GM12865 (cell line): ENCODE measurements at places on chromosomes 3 and 15.
A peak's percentile ranks its signal among the peaks of the same experiment; 100 is the strongest.

DNA sequence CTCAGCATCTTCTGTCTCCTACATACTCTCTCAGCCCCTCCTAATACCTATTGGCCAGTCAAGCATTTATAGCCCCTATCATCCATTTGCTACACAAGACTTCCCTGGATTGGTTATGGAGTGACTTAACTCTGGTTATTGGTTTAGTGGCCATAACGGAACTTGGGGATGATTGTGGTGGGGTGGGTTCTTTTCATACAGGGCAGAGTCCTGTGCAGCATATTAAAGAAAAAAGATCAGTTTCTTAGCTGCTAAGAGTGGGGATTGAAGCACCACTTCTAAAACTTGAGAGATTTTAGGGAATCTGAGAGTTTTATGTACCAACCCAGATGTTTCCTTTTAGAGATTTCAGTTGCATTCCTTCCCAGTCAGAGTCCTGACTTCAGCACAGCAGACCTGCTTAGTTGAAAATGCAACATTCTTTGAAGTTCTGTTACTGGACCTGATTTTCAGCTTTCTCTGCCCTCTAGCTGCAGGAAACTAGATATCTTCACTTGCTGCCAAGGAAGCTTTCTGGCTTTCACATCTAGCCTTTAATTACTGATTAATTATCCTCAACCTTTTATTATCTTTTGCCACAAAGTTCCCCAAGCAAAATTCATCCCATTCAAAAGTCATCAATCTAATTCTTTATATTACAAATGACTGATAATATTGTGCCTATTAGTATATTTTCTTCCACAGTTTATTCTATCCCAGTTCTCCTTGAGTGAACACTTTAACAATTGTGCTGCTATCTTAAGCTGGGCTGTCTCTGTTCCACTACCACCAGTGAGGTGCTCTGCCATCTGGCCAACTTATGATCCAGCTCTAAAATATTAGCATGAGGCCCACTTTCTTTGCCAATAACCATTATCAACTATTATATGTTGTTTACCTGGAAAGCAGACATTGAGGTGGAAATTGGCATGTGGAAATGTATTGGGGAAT is 906.0 kb upstream of the ALCAM start:
- peak; percentile 13 for DNase-seq

DNA sequence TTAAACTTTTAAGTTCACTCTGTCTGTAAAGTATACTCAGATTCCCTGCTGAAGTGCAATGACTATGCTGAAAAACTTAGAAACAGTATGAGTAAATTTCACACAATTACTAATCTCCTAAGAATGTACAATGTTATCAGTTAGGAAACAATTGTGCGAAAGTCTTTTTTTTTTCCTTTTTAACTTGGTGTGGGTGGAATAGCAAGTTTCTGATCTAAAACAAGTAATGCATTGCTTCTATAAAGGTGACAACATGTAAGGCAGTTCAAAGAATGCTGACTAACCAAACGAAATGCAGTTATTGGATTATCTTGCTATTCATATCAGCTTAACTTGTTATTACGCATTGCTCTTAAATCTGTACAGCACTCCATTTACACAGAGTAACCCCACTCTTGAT is 19.3 kb upstream of the SLC12A8 start:
- DNase-seq: no peak

- no peak for DNase-seq
Observed at GRCh38 chr3:96491023-96491422, 323.4 kb upstream of the EPHA6 start.

GRCh38 chr3:100207886-100208285 is 52.9 kb upstream of the TBC1D23 start:
- no peak for DNase-seq

- DNase-seq: no peak
Observed at GRCh38 chr3:63493101-63493500, 159.4 kb upstream of the SNTN start.

DNA sequence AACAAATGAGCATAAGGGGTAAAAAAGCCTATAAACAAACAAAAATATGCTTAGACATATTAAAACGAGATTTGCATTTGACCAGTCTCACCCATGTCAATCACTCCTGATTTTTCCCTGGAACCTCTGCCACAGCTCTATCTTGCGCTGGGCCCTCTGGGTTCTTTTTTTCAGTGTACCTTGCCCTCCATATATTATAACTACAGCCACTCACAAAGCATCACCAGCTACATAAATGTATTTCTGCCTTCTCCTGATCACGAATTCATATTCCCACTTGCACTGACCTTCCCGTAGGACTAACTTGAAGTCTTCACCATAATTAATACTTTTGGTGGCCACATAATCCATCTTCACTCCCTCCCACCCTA is 395.6 kb upstream of the ROBO2 start:
- DNase-seq: no peak

GRCh38 chr15:22241451-22241850 is 161.1 kb downstream of the OR4M2 start:
- DNase-seq: no peak

GRCh38 chr3:14631687-14632441 is 19.7 kb upstream of the CCDC174 start:
- DNase-seq: no peak

- no peak for DNase-seq
Observed at GRCh38 chr15:51991141-51991540, 19.6 kb upstream of the LEO1 start.
